ENCODE measurements at places on chromosomes 1 and 21. TPM values are rescaled to one million over a fixed set of nuclear protein-coding genes. Genes with fewer than 3 reads are reported as not detected.

DNA sequence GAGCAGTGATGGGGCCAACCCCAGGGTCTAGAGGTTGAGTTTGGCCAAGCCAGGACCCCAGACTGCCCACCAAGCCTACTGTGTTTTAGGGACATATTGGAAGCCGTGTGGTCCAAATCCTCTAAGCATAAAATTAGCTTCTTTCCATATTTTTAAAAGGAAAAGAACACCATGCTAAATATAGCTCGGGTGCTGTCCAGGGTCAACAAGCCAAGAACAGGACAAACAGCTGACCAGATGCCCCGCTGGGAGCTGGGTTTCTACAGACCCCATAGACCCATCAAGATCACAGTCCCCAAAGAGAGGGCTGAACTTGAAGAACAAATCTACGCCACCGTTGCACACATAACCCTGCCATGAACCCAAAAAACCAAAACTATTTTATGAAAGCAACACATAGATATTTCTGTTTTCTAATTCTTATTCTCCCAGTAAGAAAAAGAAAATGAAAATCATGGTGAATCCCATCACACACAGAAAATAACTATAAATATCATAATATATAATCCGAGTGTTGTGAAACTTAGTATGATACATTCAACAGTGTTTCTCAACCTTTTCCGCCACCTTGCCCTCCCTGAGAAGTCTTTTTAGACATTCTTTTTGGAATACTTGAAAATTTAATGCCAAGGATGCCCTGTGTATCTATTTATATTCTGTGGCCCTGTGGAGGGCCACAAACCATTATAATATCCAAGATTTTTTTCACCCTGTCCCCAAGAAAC is 36.2 kb upstream of the FHAD1 start:
- no peak for DNase-seq

Gene NTRK1
- 0.59 TPM for total RNA-seq

Gene SLC22A15
- total RNA-seq, result 5.0 TPM

DNA sequence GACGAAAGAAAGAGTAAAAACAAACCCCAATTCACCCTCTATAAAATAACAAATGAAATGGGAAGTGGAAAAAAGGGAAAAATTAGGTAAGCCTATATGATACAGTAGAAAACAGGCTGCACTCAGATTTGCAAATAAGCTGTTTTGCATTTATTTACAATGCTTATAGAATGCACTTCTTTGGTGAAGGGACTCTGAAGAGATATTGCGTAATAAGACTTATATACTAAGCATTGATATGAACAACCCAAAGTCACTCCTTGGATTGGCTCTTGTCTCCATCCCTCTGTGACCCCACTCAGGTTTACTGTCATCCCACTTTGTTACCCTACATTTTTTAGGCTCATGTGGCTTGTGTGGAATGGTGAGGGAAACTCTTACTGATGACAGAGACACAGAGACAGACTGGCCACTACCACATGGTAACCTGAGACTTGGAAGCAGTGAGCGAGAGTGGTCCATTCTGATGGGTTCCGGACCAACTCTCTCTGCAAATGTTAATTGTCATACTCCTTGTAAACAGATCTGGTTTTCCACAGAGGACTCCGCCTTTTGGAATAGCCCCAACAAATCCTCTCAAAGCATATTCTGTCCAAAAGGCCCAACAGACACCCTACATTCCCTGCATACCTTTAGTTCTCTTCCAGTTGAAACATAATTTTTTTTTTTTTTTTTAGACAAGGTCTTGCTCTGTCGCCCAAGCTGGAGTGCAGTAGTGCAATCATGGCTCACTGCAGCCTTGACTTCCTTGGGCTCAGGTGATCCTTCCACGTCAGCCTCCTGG is 11.0 kb downstream of the GSTM5 start:
- peak; percentile 64 for DNase-seq

DNA sequence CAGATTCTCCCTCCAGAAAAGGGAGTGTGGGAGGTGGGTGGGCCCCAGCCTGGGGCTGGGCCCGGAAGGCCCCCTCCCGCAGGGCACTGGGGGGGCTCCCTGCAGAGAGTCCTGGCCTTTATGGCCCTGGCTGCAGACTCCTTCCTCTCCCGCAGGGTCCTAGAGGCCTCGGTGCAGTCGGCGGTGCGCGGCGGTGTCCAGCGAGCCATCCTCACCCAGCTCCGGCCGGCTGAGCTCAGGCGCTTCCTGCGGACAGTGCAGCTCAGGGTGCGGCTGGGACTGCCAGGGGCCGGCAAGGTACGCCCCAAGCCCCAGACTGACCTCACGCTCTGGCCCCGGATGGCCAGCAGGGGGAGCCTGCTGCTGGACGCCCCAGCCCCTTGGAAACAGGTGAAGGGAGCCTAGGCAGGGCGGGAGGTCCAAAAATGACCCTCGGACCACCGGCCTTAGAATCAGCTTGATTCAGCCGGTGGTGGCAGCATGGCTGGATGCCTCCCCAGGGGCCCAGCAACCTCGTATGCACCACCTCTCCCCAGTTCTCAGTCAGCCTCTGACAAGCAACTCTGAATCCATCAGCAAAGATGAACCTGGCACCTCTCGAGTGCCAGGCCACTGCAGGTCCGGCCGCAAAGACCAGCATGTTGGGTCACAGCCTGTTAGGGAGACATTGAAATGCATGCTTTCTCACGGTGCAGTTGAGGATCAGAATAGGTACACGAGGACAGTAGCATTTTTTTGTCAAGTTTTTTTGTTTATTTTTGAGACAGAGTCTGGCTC is 20.6 kb downstream of the MTHFR start:
- peak; percentile 76 for DNase-seq

Gene PROK1
- not detected for total RNA-seq

Gene FMO1
- 4.6 TPM for total RNA-seq

DNA sequence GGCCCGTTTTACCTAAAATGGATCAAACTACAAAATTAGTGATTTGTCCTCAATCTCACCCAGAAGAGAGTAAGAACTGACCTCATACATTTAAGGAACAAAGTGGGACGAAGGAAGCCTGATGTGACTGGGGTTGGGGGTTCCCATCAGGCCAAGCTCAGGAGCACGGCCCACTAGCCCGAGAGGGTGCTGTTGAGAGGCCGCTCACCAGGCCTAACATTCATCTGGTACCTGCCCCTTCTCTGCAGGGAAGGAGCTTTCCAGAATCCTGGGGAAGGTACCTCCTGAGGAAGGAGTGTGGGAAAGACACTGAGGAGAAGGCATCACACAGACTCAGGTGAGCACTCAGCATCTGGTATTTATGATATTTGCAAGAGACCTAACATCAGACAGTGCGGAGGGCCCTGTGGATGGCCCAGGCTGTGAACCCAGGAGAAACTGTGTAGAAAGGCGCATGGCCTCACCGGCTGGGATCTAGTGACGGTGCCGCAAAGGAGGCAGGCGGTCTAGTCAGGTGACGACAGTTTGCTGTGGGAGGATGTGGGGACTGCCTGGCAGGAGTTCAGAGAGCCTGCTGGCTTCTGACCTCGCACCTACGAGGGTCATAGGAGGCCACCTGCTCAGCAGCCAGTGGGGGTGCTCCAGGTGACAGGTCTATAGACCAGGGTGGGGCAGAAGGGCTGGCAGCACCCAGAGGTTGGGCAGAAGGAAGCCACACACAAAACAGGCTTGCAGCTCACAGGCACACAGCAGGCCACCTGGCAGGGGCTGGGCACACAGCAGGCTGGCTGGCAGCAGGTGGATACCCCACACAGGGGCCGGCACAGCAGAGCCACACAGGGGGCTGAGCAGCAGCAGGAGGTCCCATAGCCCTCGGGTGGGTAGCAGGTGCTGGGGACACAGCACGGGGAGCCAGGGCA is 543 bp downstream of the KRTAP12-4 start:
- peak; percentile 8 for DNase-seq

Gene CYP4A22
- total RNA-seq, result not detected

DNA sequence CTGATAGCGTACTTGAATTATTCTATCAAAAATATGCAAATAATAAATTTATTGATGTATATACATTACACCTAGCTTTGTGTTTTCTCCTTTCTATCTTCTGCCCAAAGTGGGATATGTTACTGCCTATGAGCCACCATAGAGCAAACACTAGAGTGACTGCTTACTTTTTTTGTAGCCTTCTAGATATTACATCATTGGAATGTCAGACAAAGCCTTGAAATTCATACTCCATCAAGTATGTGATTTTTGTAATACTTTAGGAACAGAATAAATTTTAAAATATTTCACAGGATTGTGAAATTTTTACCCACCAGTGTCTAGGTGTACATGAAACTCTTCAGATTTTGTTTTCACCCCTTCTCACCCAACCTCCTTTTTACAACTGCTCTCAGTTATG is 787.6 kb downstream of the USP25 start:
- DNase-seq, result no peak

- DNase-seq, result no peak
These were observed 158.4 kb downstream of the DUSP10 start for GRCh38 chr1:221583465-221583864.

Gene GCLM
- 48.8 TPM for total RNA-seq

Gene QSOX1
- 19.6 TPM for total RNA-seq

GRCh38 chr1:192958871-192959270 is 100.3 kb downstream of the UCHL5 start:
- no peak for DNase-seq

DNA sequence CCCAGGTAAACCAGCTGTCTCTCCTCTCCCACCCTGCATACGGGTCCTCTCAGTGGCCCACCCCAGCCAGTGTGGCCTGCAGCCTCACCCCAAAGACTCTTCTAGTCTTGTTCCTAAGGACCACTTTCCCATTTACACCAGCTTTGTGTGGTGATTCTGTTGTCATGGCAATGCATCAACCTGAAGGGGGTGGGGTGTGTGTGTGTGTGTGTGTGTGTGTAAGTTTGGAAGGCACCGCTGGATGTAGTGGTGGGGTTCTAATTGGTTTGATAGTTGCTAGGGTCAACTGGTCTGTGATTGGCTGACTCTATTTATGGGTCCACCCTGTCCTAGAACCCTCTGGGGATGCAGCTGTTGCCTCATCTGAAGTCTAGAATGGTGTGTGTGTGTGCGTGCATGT is 4.7 kb upstream of the CDK18 start:
- DNase-seq, result no peak

DNA sequence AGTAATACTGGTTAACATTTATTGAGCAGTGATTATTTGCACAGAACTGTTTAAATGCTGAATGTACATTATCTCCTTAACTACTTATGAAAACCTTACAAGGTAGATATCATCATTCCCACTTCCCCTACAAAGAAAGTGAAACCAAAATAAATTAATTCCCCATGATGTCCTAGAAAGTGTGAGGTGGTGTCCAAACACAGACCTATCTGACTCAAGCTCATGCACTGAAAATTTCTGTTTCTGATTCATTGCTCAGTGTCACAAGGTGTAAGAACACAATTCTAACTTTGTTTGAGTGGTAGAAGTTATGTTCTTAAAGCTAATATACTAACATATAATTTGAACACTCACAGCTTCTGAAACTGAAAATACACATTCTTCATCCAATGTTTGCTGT is 178.7 kb downstream of the MRPL39 start:
- no peak for DNase-seq

GRCh38 chr1:167190747-167191237 is 29.9 kb upstream of the POU2F1 start:
- DNase-seq, result no peak

- DNase-seq, result no peak
These were observed 16.8 kb downstream of the RIPK4 start for GRCh38 chr21:41750051-41750450.

DNA sequence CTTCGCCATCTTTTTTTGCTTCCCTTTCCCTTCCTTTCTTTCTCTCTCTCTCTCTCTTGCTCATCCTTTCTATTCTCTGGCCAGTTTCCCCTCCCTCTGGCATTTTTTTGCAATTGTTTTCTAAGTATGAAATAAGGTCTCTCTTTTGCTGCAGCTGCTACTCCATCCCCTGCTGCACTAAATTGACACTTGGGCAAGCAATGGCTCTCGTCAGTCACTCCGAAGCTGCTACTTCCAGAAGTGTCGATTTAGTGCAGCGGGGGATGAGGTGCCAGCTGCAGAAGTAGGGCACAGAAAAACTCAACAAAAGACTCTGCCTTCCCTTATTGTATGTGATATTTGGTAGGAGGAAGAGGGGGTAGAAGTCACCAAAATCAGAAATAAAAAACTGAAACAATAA is 642.3 kb downstream of the RWDD3 start:
- no peak for DNase-seq

Gene FAM110D
- 3.5 TPM for total RNA-seq

DNA sequence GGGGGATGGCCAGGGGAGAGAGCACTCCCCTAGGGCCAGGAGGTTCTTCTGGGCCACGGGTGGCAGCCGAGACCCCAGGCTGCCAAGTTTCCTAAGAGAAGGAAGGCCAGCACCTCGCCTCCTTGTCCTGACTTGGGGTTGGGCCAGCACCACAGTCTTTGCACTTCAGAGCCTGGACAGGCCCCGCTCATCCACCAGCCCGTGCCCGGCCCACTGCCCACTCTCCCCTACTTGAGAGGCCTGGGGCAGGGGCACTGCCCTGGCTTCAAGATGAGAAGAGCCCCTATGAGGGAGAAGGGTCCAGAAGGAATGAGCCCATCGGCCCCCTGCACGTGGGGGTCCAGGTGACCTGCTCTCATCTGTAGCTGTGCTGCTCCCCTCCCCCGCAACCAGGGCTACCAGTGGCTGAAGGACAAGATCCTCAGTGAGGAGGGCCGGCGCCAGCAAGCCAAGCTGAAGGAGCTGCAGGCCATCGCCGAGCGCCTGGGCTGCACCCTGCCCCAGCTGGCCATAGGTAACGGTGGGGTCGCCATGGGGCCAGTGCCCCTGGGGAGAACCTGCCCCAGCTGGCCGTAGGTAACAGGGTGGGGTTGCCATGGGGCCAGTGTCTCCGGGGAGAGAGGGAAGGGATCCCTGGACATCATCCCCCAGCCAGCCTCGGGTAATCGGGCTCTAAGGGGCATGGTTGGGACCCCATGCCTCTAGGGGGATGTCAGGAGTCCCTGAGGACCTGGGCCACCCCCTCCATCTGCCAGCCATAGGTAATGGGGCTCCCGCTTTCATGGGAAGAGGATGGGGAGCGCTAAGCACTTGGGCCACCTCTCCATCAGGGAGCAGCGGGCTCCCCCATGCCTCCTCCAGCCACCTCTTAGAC is 50.8 kb downstream of the KCNAB2 start:
- DNase-seq, result no peak

Gene FCRLA
- total RNA-seq, result not detected

Data from thyroid gland (tissue), 4 donors.